ENCODE measurements at places on chromosomes 1 and 21.

DNA sequence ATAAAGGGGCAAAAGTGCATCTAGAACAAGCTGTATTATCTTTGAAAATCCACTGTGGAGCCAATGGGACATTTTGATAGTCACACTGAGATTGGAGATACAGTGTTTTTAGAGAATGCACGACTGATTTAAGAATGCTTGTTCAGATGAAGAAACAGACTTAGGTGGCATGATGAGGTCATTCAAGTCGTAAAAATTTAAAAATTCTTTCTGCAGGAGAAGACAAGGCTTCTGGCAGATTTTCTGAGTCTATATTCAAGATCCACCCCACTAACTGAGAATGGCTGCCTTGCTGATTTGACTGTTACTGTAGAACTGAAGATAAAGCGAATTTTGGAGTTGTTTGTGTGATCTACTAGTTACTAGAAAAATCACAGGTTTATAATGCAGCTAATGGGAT lies 310.6 kb downstream of the LRRC7 start:
- DNase-seq: no peak

GRCh38 chr21:41926807-41927171 lies 27.0 kb downstream of the C2CD2 start:
- DNase-seq: no peak

DNA sequence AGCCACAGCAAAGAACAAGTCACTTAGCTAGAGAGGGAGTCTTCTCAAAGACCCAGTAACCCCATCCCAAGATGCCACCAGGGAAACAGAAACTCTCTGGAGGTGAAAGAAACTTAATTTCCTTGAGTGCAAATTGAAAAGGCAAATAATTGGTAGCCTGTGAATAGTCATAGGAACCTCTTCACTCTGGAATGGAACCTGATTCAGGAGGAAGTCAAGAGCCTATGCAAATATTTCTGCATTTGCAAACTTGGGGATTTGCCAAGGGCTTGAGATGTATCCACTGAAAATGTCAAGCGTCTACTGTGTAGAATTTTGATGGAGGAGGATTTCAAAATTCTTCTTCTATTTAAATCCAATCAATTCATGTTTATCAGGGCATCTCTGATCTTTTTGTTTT lies 5.7 kb downstream of the HIVEP3 start:
- no peak for DNase-seq

- DNase-seq: peak; percentile 20
These were observed 13.4 kb downstream of the EPB41 start for GRCh38 chr1:28927648-28928313.

DNA sequence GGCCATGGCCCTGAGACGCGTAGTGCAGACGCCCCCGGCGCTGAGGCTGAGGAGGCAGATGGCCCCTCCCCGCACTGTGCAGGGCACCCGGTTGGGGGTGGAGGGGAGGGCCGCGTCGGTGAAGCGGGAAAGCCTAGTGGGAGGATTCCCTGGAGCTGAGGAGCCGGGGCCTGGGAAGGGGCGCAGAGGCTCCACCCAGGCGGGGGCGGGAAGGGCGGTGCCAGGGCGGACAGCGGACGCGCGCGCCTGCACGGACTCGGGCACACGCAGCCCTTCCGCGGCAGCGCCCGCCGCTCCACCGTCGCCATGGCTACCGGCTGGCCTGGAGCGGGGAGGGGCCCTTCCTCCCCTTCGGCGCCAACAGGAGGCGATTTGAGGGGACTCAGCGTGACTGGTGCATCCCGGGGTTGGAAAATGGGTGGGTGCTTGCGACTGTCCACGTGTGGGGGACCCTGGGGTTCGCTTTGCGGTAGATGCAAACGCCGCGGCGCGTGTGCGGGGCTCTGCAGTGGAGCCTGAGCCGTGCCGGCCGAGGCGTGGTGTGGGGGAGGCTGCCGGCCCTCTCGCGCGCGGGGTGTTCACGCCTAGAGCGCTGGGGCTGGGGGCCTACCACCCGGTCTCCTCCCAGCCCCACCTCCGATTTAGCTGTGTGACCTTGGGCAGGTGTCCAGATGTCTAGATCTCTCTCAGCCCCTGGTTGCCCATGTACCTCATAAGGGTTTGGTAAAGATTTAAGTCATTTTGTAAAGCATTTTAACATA lies 35.1 kb downstream of the PTPRF start:
- DNase-seq: peak; percentile 86

DNA sequence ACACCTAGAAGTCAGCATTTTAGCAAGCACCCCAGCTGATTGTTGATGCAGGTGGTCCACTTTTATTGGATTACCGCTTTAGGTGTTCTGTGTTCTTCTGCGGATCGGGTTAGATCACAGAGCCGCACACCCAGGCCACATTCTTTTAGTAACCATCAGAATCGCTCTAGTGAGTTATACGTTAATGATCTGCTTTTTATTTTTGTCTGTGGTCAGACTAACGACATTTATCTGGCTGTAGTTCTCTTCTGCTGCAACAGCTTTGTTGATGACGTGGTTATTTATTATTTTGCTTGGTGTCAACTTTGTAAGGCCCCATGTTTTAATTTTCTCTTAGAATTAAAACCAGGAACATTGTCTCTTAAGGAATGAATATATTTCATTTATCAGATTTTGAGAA lies 18.2 kb downstream of the SCCPDH start:
- DNase-seq: no peak

DNA sequence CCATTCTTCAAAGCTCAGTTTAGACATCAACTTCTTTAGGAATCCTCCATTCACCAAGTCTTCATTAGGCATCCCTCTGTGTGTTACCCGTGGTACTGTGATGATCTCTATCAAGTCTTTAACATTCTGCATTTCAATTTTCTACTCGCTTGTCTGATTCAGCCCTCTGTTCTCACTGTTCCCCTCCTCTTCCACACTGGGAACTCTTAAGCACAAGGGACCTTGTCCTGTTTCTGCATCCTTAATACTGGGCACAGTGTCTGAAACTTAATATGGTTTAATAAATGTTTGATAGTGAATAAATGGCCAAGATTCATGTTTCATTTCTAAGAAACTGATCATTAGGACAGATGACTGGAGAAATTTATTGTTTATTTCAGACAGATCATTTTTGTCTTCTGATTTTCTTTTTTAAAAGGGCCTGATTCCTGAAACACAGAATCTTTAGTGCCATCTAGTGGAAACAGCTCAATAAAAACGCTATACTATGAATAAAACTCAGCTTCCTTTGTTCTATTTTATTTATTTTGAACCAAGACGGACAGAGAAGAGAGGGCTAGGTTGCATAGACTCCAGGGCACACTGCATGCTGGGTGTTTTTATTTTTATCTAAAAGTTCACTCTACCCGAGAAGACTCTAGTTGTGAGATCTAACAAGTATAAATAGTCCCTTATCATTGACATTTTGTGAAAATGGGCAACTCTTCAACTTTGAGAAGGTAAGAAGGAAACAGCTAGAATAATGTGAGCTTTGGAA lies 7.0 kb upstream of the TRIM45 start:
- no peak for DNase-seq

- DNase-seq: peak; percentile 40
These were observed 32.2 kb downstream of the HSPG2 start for GRCh38 chr1:21904704-21905520.

GRCh38 chr1:53393325-53393792 lies 65.5 kb upstream of the LRP8 start:
- peak; percentile 79 for DNase-seq

DNA sequence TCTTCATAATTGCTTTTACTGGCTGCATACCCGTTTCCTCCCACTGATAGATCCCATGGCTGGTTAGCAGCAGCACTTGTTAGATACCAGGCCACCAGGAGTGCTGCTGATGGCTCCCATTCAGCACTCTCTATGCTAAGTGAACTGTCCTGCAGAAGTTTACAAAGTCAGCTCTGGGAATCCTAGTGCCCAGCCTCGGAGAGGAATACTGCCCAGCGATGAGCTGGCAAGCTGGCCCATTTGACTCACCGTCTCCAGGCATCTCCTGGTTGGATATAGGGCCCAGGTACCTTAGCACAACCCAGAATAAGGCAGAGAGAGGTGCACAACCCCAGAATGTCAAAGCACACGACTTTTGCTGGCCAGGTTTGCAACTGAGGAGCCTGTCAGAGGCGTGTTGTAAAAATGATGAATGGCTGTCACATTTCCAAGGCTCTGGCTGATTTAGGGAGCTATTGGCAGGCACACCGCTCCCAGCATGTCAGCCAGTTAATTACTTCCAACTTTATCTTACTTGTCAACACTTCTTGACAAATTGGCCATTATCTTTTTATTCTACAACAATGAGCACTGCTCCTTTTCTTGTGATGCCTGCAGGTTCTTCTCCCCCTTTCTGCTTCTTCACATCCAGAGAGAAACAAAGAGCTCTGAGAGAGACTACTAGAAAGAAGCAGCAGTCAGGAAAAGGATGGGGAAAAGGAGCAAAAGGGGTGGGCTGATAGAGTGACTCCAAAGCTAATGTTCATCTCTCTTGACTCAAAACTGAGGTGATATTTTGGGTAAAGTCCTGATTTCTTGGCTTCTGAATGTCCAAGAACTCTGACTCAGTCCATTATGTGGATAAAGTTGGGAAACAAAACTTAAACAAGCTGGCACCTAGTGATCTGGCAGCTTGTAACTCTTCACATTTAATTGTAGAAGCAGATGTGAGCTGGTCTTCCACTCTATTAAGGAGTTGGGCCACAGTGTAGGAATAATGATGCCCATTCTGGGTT lies 10.8 kb upstream of the ANGPTL7 start:
- no peak for DNase-seq

- DNase-seq: no peak
These were observed 839.9 kb downstream of the LTN1 start for GRCh38 chr21:28152732-28153131.

DNA sequence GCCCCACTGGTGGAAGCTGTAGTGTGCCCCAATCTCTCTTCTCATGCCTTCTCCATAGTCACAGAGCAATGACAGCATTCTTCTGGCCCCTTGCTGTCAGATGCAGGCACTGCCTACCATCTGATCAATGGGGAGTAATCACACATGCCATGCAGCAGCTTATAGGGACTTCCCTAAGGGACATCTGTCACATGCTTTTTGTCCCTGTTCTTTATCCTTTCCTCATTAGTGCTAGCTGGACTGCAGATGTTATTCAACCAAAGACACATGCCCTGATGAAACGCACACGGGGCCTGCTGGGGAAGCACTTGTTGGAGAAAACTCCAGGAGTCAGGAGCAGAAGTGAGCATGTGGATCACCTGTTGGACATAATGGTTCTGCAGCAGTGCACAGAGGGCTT lies 108.7 kb downstream of the KCNJ15 start:
- no peak for DNase-seq

DNA sequence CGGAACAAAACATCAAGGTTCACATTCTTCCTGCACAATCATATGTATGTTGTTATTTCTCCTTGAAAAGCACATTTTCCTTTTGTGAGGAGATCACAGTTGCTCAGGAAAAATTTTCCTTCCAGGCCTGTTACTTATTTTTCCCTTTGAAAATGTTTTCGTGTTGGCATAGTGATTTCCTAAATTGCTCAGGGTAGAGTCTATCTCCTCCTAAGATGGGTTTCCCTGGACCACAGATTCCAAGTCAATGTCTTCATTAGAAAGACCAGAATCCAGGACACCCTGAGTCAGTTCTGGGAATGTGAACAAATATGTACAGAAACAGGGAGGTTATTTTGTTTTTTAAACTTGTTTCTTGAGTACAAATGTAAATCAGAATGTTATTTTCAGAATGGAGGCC lies 94.3 kb upstream of the C1orf105 start:
- DNase-seq: no peak

DNA sequence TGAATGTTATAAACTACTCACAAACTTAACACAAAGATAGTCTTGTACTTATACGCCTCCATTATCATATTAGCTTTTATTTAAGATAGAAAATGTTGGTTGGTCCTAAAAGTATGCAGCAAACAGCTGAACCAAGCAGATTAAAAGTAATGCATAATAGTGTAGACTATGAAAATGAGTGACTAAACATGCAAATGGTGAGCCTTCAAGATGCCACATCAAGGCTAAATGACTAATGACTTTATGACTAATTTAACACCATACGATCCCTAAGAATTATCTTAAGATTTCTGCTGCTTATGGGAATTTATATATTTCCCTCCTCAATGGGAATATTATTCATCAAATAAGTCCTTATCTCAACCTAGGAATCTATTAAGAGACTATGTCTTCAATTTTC lies 4.6 kb downstream of the GPATCH2 start:
- no peak for DNase-seq

DNA sequence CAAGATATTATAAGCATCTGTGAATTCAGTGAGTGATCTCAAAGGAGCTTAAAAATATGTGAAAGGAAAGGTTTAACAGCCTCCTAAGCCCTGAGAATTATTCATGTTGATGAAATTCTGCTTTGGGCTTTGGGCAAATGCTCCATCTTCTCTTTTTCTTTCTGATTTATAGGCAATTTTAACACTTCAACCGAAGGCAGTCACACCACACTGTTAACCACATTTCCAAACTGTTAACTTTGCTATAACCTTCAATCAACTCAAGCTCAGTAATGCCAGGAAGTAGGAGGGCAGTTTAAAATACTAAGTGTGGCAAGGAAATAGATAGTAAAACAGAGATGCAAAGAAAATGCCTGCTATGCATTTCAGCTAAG lies 54.4 kb upstream of the NEK7 start:
- no peak for DNase-seq

DNA sequence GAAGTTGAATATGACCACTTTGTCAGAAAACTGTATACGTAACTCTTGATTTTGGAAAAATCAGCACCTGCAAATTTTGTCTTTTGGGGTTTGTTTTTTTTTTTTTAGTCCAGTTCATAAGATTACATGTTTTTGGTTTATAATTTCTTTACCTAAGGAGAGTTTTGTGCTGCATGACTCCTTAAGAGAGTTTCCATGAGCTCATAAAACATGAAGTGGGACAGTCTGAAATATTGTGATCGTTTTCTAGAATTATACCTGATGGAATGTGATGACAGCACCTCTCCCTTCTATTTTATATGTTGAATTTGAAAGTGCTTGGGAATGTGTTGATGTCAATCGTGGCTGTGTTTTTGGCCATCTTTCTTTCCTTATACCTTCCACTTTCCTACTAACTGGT lies 158.5 kb downstream of the NFIA start:
- DNase-seq: no peak

- DNase-seq: peak; percentile 29
These were observed 15.5 kb upstream of the CITED4 start for GRCh38 chr1:40877698-40878097.

GRCh38 chr1:164709126-164709525 lies 150.1 kb downstream of the PBX1 start:
- no peak for DNase-seq

- DNase-seq: peak; percentile 47
These were observed 69.3 kb upstream of the ANGPTL3 start for GRCh38 chr1:62528015-62528414.

DNA sequence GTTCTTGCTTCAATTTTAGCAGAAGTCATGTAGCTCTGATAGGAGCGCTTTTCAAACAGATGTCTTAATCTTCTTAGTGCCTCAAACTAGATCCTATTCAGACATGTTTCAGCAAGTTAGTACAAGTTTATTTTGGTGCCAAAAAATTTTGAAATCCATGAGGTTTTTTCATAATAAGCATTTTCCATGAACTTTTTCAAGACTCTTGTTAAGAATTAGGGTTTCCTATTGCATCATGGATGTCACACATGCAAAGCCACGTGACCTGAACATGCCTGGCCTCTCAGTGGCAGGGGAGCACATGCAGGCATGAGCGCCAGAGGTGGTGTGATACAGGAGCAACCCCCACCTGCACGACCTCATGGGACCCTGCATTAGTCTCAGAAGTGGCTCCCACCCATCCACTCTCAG lies 67.6 kb downstream of the POFUT2 start:
- peak; percentile 87 for DNase-seq

GRCh38 chr1:245837718-245838117 lies 669.4 kb downstream of the SMYD3 start:
- DNase-seq: no peak
